ENCODE measurements at places on chromosomes 4 and X.

DNA sequence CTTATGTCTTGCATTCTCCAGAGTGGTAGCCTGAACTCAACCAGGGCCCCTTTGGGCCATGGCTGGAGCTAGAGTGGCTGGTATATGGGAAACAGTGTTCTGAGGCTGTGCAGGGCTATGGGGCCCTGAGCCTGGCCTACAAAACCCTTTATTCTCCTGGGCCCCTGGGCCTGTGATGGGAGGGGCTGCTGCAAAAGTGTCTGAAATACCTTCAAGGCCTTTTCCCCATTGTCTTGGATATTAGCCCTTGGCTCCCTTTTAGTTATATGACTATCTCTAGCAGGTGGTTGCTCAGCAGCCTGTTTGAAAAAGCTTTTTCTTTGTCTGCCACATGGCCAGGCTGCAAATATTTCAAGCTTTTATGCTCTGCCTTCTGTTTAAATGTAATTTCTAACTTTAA, 22.5 kb downstream of the APOOL start:
- DNase-seq: no peak

DNA sequence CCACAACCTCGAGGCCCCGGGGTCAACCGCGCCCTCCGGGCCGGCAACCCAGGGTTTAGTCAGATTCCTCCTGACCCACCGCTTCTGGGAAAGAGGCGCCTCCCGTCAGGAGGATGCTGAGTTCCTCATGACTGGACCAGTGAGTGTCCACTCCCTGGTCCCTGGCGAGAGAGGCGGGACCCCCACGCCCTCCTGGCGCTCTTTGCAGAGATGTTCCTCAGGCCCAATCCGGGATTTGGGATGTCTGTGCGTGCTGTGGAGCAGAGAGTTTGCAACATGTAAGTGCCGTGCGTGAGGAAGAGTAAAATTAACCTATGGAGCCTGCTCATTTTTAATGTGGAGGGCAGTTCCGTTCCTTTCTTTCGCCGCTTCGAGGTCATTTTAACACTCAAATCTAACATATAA, 824 bp upstream of the UGDH start:
- no peak for DNase-seq

DNA sequence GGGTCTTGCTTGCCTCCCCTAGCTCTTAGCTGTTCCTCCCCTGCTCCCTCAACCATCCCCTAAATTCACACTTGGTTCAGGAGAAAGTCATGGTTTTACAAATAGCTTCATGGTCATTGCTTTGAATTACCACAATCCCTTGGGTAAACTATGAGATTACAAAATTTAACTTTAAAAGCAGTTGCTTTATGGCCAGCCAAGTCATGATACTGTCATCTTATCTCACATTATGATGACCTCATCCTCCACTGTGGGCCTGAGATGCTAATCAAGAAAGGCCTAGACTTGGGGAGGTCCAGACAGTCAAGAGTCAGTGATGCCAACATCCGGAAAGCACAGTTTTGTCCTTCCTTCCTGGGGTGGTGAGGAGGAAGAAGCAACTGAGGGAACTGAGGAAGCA, 10.5 kb upstream of the FGF16 start:
- DNase-seq: no peak

GRCh38 chrX:78997870-78998558, 52.8 kb downstream of the P2RY10 start:
- DNase-seq: no peak

DNA sequence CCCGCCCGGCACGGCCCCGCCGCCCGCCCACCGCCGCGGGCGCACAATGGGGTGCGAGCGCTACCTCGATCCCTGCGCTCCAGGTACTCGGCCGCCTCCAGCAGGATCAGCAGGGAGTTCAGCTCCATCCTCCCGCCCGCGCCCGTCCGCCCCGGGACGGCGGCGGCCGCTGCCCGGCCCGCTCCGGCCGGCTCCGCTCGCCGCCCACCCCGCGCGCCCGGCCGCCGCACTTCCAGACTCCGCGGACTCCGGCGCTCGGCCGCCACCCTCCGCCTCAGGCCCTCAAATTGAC, at the start of gene MXD4:
TSS of gene MXD4 (minus strand) at position 257 of the 292 bp plus-strand sequence. CDS start at position 128, 129 bp downstream.
- DNase-seq: no peak

- DNase-seq: no peak
These were observed 375.6 kb downstream of the PDGFC start for GRCh38 chr4:156596026-156596425.

- DNase-seq: no peak
These were observed 215.5 kb upstream of the VEGFC start for GRCh38 chr4:177008071-177008835.

DNA sequence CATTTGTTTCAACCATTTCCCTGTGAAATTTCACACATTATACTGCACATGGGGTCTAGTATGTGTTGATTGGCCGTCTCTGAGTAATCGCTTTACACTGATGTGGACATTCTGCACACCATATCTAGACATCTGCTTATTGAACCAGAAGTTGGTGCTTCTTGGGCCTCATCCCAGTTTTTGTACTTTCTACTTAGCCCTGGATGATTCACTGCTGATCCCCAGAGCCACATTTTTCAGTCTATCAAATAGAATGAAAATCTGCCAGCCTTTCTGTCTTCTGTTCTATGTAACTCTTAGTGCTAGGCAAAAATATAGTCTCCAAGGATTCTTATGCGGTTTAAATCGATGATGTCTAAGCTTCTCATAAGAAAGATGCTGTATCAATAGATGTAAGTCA, 40.5 kb upstream of the RELL1 start:
- DNase-seq: no peak

DNA sequence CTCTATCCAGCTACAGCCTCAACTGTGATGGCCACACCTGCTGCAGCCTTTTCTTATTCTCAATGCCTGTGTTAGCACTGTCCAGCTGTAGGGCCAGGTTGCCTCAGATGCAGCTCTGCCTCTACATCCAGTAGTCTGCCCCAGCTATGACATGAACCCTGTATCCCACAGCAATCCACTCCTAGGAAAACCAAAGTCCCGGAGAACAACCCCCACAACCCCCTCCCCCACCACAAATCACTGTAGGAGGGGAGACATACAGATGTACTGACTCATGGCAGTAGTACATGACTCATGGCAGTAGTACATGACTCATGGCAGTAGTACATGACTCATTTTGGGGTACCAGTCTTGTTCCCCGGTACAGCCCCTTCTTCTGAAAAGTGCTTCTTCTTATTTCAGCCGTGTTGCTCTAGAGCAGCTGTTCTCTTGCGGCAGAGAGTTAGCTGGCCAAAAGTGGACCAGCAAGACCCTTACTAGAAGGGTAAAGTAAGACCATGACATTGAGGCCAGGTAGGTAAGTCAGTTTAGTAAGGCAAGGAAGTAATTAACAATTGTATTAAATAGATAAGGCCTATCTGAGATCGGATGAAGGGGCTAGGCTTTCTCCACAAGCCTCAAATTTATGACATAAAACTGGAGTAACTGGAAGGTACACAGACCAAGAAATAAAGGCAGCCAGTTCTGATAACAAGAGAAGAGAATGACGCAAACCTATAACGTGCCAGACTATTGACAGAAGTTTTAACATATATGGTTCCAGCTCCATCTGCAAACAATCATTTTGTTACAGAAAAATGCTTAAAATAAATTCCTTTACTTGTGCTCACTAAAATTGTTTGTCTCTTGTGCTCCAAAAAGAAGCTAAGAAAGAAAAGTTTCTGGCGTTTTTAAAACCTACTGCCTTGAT, 221.4 kb downstream of the TACR3 start:
- DNase-seq: no peak

- DNase-seq: no peak
These were observed 940.7 kb downstream of the PCDH7 start for GRCh38 chr4:31660916-31661315.

GRCh38 chr4:86247906-86248305, 111.9 kb downstream of the MAPK10 start:
- no peak for DNase-seq

GRCh38 chr4:57504797-57505530, 394.8 kb upstream of the IGFBP7 start:
- DNase-seq: no peak

GRCh38 chrX:17584248-17584681, 153.0 kb upstream of the SCML1 start:
- DNase-seq: no peak

DNA sequence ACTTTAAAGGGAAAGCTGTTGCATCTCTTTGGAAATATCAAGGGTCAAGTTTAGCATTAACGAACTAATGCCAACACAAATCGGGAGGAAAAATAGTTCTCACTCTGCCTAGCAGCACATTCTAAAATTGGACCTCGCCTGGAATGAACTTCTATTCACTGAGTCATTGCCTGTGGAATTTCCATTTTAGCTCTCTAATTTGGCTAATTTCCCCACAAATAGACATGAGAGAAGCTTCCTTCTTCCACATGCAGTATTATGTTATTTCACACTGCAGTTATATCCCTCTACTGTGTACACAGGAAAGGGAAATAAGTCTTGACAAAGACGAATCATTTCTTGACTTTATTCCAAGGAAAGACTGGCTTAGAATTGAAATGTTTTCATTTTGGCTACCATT, 9.3 kb downstream of the ZXDA start:
- no peak for DNase-seq

DNA sequence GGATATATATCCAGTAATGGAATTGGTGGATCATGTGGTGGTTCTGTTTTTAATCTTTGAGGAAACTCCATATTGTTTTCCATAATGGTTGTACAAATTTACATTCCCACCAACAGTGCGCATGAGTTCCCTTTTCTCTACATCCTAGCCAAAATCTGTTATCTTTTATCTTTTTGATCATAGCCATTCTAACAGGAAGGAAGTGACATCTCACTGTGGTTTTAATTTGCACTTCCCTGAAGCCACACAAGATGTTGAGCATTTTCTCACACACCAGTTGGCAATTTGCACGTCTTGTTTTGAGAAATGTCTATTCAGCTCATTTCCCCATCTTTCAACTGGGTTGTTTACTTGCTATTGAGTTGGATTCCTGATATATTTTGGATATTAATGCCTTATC, 194.9 kb downstream of the CBLL2 start:
- DNase-seq: no peak

GRCh38 chr4:116387937-116388474, 697.4 kb downstream of the TRAM1L1 start:
- no peak for DNase-seq

DNA sequence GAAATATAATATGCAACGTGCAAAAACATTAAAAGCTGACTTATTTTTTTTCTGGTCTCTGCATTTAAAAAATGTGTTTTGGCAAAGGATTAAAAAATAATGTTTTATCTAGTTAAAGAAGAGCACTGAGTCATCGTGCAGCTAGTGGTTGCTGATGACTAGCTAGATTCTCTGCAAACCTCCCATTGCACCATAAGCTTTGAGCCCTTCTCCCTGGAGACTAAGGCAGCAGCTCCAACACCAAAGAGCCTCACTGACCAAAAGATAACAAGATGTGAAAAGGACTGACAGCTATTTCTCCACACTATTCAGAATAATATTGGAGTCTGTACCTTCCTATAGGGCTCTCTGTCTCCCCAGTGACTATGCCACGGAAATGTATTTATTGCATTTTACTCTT, 424.3 kb downstream of the SLITRK2 start:
- no peak for DNase-seq

DNA sequence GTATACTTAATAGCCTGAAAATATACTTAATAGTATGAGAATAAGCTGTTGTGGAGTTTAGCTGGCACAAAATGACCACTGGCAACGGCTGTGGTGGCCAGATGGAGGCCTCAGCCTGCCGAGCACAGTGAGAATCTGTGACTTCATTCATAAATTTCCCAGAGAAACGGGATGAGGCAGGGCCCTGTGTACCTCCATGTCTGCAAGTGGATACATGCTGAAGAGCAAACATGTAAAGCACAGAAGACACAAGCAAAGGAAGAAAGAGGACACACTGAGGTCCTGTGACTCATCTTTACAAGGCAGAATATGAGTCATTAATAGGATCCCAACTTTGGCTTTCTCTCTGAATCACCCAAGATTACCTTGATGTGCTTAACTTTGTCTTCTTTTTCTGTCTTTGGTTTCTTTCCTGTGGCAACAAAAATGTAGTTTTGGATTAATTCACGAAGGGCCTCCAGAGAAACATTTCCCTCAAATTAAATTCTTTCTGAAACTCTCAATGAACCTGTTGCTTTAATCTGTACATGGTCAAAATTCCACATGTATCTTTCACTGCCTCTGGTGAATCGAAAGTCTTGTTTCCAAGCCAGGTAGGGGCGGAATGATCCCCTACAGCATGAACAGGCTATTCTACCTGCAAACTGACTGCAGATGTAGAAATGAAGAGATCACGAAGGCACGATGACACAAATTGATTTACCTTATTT, 56.4 kb downstream of the IRF2 start:
- no peak for DNase-seq

GRCh38 chrX:154802947-154803346, 2.3 kb downstream of the MPP1 start:
- DNase-seq: no peak

DNA sequence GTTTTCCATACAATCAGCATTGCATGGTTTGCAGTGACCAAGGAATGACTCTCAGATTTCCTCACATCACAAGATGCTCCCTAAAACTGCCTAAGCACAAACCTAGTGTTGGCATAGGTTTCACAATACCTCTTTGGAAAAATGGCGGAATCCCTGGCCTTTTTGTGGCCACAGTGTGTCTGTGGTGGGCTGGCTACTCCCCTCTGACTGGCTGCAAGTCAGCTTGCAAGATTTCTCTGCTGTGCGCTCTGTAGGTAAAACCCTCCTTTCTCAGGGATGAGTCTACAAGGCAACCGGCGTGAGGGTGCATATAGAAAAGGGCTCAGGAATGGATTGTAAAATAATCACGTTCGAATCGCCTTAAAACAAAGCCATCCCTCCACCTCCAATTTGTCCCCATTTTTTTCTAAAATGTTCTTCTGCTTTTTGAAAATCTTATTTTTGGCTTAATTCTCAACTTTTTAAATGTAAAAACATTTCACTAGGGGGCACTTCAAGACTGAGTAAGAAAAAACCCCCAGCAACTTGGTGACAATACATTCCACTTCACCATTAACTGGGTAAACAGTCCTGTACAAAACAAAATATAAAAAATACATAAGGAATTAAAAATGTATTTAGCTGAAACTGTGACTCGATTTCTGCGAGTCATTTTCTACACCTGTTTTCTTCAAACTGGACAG, 235.6 kb downstream of the STIM2 start:
- DNase-seq: no peak

GRCh38 chr4:165312506-165312905, 15.0 kb upstream of the MSMO1 start:
- no peak for DNase-seq

- no peak for DNase-seq
These were observed 64.2 kb upstream of the TRPC5OS start for GRCh38 chrX:111811831-111812230.

- DNase-seq: no peak
These were observed 49.5 kb downstream of the UNC5C start for GRCh38 chr4:95499291-95499696.

GRCh38 chr4:57184378-57185029, 74.3 kb upstream of the IGFBP7 start:
- no peak for DNase-seq

Data from stimulated activated CD4-positive, alpha-beta T cell treated with anti-CD3 and anti-CD28 coated beads, TNF-alpha, amount 100 ng/mL, for 4 hours (primary cell).